ENCODE measurements at places on chromosomes 12 and 14.

DNA sequence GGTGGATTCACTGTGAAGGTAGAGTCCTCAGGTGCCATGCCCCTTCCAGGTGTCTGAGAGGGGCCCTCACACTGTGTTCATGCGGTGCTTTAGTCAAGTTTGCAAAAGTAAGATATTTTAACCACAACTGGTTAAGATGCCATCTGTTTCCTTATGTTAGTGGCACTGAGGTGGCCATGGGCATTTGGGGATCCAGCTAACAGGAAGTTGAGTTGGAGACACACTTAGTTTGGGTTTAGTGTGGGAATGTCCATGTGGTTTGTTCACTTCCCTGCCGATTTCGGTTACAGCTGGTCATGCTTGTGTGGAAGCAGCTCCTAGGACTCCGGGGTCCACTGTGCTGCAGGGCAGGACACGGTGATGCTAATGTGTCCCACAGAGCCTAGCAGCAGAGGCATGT, 17.3 kb upstream of the ABHD12B start:
- no peak for DNase-seq

- DNase-seq, result no peak
Measured at GRCh38 chr12:130478786-130479185, 141.1 kb downstream of the PIWIL1 start.

DNA sequence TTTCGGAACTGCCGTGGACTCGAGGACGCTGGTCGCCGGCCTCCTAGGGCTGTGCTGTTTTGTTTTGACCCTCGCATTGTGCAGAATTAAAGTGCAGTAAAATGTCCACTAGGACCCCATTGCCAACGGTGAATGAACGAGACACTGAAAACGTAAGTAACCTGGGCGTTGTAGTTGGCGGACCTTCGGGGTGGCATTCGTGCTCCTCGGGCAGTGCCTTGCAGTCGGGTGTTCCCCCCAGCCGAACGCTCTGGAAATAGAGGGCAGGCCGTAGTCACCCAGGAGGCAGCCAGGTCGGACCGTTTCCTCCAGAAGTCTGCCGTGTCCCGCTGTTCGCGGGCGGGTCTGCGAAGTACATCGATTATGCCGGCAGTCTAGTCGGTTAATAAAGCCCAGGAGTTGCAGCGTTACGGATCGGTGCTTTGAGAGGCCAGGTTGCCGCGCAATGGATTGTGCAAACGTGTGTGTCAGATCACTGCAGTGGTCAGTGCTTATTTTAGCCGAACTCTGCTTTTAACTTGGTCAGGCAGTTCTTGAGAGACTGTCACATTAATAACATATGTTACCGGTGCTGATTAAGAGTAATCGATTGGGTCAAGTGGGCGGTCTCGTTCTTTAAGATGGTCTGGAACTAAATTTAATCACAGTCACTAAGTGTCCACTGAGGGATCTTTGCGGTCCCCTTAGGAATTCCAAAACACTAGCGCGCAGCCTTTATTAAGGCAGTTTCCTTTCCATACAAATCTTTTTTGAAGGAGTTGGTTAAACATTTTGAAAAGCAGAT, 906 bp downstream of the MARK3 start:
- no peak for DNase-seq

DNA sequence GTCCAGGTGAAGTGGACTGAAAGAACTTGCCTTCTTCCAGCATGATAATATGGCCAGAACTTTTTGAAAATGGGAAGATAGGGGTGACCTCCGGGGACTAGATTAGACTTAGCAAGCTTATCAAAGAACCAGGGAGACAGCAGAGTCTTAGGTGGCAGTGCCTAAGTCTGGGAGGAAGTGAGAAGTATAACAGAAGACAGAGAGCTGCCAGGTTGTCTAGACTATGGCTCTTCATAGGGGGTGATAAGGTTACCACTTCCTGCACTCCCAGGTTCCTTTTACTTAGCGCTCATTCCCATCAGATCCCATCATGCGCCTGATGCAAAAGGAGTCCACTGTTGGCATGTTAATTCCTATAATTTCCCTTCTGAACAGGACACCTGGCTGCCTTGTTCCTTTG, 69.9 kb downstream of the PLXNC1 start:
- DNase-seq, result no peak

- no peak for DNase-seq
Measured at GRCh38 chr12:69410571-69410970, 51.0 kb downstream of the YEATS4 start.

GRCh38 chr14:98022541-98023520, 1225.6 kb downstream of the VRK1 start:
- DNase-seq, result no peak

GRCh38 chr14:66709291-66709690, 201.3 kb downstream of the GPHN start:
- DNase-seq, result no peak

DNA sequence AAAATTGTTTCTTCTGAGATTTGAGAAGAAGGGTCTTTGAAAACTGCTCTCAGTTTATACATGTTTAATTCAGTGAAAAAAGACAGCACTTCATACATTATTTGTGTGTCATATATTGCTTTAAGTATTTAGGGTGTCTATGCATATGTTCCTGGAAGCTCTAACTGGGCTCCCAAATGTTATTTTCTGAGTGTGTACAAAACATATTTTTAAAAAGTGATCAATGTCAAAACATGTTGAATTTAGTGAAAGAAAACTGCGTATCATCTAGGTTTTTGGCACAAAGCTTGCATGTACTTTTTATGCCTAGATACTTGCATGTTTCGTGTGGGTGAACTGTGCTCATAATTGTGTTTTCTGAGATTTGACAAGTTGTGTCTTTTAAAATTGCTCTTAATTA, 81.6 kb downstream of the ASCL4 start:
- no peak for DNase-seq

DNA sequence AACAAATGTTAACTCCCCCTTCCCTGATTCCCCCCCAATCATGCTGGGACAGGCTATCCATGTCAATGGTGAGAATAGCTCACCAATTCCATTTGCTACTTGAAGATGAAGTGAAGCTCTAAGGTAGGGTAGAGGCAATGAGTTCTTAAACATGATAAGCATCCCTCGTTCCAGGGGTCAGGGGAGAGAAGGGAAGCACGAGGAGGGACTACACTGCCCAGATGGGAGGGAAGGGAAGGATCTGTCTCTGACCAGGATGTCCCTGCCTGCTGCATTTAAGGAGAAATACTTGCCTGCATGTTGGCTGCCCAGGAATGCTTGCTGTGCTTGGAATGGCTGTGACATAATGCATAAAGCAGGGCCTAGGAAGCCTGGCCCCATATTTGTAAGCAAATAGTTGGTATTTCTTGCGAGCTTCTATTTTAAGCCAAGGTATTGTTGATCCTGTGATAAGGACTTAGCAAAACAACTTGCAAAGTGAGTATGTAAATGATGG, 155.1 kb downstream of the CEP83 start:
- DNase-seq, result no peak

- DNase-seq, result no peak
Measured at GRCh38 chr12:56087220-56087619, 7.3 kb downstream of the ERBB3 start.

DNA sequence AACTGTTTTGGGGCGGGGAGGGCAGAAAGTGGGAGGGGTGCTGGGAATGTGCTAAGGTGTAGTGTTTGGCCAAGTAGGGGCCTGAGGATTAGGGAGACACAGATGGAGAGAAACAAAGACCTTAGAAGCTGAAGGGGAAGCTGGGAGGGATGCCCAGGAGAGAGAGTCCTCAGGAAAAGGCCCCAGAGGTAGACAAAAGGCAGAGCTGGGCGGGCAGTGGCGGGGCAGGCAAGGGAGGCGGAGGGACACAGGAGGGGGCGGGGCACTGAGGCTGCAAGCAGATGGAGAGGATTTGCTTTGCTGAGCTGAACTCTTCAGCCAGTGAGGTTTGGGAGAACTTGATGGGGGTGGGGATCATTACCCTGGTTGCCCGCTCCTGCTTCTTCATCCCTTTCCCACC, 2.8 kb downstream of the PTMS start:
- no peak for DNase-seq

- DNase-seq, result no peak
Measured at GRCh38 chr12:130873106-130873795, 1.4 kb downstream of the RAN start.

- no peak for DNase-seq
Measured at GRCh38 chr14:22634233-22634900, 9.8 kb downstream of the OR6J1 start.

- DNase-seq, result no peak
Measured at GRCh38 chr14:105467942-105468471, 6.6 kb upstream of the CRIP2 start.
